Glomerular endothelial cell (primary cell): ENCODE measurements at places on chromosomes 4 and X.
A peak's percentile ranks its signal among the peaks of the same experiment; 100 is the strongest.

DNA sequence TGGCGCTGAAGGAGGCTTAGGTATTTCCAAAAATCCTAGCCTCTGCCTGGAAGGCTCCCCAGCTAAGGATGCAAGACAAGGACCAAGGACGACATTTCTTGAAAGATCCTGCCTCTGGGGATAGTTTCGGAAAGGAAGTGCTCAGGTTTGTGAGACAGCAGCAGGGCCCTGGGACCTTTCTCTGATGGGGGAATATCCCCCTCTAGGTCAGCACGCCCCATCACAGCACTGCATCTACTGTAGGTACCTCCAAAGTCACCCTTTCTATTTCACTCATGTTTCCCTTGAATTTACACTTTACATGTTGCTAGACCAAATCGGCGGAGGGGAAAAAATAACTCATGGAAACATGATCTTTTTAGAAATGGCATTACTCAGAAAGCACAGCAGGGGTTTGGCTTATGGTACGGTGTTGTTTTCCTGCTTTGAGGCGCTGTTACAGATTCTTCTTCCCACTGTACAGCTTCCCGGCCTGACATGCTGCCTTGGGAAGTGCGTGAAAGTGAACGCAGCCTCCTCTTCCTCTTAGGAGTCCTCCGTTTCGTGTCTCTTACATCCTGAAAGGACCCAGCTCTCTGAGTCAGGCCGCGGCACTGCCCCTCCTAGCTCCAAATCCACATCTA, 77.2 kb upstream of the DHRSX start:
- DNase-seq, result no peak

- DNase-seq, result no peak
Measured at GRCh38 chrX:100687128-100687527, 43.1 kb downstream of the SRPX2 start.

DNA sequence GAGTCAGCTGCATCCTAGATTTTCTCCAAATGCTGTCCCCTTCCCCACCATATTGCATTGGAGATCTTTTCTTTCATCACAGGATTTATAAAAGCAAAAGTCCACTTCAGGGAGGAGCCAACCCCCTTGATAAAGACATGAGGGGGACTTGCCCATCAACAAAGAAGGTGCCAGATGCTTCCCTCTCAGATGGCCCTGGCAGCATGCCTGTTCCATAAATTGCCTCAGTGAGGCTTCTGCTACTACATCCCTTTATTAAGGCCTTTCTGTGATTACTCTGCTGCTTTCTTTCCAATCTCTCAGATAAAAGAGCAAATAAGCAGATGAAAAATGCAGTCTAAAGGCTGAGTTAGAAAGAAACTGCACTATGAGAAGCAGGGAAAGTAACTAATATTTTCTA, 511.6 kb downstream of the PACRGL start:
- DNase-seq, result no peak

GRCh38 chrX:150577174-150577573, 8.8 kb downstream of the MTM1 start:
- no peak for DNase-seq

DNA sequence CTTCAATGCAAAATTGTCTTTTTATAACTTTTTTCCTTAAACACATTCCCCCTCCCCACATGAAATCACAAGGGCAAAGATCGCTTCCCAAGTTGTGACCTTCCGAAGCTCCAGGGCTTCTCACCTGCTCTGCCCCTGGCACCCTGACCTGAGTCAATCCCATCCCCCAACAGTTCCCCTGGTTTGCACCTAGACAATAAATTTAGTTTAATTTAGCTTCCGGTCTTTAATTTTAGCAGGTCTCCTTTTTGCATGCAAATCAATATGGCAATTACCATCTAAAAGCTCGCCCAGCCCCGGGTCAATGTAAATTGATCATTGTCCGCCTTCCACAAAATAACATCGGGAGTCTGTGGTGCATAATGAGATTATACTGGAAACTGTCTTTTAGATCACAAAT, 6.8 kb downstream of the BCOR start:
- DNase-seq, result no peak

- no peak for DNase-seq
Measured at GRCh38 chrX:308821-309520, 9.6 kb downstream of the GTPBP6 start.

DNA sequence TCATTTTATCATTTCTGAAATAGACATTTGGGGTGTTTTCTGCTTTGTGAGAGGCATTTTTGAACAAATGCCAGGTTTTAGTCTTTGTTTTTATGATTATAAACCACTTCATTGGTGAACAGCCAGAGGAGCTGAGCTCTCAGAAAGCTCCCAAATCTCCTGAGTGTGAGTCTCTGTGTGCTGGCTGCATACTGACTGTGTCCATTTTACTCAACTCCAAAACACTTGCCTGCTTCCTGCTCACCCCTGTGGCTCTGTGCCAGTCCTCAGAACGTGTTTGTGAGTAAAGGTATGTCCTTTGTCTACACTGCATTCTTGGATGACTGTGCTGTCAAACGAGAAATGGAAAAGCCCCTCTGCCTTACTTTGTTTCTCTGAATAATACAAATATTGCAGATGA, 5.4 kb upstream of the LRAT start:
- no peak for DNase-seq

GRCh38 chr4:11914406-11914805, 485.7 kb upstream of the HS3ST1 start:
- DNase-seq, result peak; percentile 82

DNA sequence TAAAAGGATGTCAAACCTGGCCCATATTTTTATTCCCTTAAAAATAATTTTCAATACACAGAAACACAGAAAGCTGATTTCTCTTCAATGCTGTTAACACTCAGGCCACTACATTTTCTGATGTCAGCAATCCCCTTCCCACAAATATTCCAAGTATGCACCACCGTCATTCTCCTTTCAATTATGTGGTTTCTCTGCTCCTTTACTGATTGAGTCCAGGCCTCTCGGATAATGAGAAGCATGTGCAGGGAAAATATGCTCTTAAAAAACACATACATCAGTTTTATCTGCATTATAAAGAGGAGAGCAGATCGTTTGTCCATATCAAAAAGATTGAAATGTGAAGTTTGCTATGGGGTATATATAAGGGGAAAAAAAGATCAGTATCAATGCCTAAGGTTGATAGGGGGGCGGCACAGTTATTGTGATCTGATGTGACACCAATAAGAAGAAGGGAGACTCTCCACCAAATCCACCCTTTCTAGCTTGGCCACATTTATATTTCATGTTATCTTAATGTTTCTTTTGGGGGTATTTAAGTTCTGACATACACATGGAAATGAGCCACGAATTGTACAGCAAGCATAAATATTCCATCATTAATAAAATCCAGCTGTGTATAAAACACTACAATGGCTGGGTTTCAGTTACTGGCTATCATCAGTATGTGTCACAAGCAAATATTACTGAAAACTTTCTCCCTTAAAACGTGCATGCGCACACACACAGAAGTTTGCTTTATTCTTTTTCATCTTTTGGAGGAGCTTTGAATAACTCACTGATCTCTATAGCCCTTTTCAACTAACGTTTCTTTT, 6.4 kb downstream of the AMOT start:
- DNase-seq, result no peak

DNA sequence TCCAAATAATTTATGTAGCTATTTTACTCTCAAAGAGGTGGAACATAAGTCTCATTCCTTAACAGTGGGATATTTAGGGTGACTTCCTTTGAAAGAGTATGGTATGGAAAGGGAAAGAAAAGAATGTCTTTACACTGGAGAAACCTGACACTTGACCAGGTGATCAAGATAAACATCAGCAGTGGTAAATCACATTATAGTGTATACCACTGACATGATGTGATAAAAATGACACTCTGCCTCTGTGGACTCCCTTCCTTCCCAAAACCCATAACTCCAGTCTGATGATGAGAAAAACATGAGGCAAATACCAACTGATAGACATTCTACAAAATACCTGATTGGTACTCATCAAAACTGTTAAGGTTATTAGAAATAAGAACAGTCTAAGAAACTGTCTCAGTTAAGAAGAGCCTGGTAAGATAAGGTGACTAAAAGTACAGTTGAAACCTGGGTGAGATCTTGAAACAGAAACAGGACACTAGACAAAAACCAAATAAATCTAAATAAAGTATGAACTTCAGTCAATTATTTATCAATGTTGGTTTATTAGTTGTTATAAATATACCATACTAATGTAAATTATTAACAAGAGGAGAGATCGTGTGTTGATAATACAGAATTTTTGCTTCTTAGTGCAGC, 144.2 kb upstream of the PCDH18 start:
- no peak for DNase-seq

- no peak for DNase-seq
Measured at GRCh38 chr4:121030711-121031110, 41.6 kb downstream of the NDNF start.

DNA sequence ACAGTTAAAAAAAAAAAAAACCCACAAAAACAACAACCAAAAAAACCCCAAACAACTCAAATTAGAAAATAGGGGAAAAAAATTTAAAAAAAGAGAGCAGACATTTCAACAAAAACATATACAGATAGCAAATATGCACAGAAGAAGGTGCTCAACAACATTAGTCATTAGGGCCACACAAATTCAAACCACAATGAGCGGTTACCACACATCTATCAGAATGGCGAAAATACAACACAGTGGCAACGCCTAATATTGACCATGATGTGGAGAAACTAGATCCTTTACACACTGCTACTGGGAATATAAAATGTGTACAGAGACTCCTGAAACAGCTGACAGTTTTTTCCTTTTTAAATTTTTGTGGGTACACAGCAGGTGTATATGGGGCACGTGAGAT, 19.4 kb downstream of the LYAR start:
- DNase-seq, result no peak
